Nucleus accumbens (tissue), 56 donors: ENCODE measurements at places on chromosomes 1 and 21.

GRCh38 chr1:31807273-31808048 is 8.4 kb downstream of the SPOCD1 start:
- no peak for DNase-seq

GRCh38 chr21:34886240-34887104 is 162.6 kb downstream of the RUNX1 start:
- no peak for DNase-seq

DNA sequence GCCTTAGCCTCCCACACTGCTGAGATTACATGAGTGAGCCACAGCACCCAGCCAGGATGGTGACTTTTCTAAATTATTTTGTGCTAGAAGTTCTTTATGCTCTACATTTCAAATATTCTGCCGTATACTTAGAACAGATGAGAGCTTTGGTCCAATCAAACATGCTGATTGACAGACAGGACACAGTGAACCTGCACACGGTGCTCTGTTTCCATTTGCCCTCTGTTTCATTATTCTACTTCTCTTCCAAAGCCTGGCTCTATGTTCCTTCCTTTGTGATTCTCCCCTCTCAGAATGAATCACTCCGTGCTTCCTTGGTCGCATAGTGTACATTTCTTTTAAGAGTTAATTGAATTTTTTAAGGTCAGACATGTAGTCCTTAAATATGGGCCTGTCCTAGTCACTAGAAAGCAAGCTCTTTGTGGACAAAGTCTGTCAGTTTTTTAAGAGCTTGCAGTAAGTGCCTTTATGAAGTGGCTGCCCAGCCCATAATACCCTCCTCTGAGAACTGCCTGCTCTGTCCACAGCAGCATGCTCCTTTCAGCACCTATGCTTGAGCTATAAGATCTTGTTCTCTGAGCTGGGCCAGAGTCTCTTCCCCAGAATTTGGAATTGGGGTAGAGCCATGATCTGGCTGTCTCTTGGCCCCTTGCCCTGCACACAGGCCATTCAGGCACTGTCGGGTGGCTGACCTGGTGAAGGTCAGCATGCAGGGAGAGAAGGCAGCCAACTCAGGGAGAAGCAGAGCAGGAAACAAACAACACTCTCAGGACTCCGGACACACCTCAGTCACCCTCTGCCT is 66.8 kb upstream of the SLC44A3 start:
- no peak for DNase-seq

- no peak for DNase-seq
These were observed 83.9 kb upstream of the ARTN start for GRCh38 chr1:43849670-43850069.

- DNase-seq = no peak
These were observed 20.7 kb upstream of the GNG4 start for GRCh38 chr1:235670157-235670776.

DNA sequence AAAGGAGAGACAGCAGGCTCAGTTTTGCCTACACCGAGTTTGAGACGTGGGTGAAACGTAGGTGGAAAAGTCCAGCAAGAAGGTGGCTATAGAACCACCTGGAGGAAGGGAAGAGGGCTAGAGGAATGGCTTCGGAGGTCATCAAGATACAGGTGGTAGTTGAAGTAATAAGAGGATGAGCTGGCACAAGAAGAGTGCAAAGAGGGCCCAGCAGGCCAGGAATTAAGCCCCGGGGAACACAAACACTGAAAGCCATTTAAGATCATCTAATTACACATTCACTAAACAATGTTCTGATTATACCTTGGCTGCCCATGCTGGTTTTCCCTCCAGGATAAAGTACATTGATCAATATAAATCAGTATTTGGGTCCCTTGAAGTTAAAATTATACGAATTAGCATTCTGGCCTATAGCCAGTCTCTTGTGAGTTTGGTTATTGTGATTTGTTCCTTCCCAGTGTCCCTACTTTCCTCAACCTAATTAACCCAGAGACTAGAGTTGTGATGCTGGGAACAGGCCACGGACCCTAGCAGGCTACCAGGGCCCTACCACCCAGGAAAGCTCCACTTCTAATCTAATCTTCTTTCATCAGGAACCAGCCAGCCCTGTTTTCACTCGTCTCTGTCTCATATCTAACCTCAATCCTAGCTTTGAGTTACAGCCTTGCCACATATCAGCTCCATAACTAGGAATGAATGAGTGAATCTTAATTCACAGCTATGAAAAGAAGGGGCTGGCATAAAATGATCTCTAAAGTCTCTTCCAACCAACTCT is 26.4 kb upstream of the PPP1R15B start:
- DNase-seq = no peak

DNA sequence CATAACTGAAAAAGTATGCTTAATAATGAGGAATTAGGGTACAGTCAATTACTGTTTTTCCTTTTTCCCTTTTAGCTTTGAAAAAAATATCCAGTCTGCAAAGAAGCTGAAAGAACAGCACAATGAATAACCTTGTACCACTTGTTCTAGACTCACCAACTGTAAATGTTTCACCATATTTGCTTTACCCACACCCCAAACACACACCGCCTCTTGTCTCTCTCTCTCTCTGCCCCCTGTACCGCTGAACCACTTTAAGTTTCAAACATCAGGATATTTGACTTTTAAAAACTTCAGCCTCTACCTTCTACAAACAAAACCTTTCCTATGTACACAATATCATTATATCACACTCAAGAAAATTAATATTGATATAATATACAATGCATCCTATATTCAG is 197.1 kb downstream of the COP1 start:
- no peak for DNase-seq

DNA sequence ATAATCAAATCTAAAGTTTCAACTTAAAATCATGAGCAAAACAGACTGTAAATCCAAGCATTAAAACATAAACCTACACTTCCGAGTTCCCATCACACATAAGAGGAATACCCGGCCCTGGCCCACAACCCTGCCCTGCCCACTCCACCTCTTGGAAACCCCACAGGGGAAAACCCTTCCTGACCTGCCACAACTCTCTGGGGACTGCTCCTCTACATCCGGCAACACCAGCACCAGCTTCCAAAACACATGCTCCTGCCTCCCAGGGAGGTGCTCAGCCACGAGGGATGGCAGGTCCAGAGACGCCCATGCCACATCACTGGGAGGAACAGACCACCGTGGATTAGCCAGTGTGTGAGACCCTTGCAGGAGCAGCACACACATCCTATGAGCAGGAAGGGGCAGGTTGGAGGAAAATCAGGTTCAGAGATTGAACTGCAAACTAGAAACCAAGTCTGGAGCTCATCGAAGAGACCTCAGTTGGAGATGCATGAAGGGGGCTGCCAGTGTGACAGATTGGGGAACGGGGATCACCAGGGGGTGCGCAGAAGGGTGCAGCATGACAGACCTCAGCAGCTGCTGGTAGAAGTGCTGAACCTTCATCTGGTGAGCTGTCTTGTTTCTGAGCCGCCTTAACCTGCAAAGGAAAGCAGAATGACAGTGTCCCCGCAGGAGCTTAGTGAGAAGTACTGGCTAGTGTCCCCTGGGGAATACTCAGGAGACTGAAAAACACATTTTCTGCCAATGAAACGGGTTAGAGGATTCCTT is 25.8 kb upstream of the LSS start:
- DNase-seq = no peak

GRCh38 chr1:56190806-56191365 is 388.5 kb downstream of the PLPP3 start:
- no peak for DNase-seq

GRCh38 chr1:67148516-67149178 is 13.9 kb upstream of the C1orf141 start:
- DNase-seq = no peak

- no peak for DNase-seq
These were observed 2.0 kb downstream of the HES3 start for GRCh38 chr1:6245869-6246496.

- DNase-seq = no peak
These were observed 6.6 kb downstream of the SELP start for GRCh38 chr1:169623132-169623926.

DNA sequence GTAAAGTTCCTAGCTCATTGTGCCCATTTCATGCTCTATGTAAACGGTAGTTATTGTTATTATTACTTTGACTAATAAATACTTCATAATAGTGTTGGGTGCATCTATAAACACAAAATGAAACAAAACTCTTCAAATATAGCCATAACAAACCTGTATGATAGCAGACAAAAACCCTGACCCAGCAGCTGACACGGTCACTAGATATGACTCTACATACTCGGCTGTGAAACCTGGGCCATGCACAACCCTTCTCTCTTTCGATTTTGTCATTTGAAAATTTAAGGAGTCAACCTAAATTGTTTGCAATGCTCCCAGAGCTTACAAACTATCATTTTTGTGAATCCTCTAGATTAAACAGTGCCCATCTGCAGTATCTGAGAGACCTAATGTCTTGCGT is 8.0 kb upstream of the RGS13 start:
- no peak for DNase-seq

DNA sequence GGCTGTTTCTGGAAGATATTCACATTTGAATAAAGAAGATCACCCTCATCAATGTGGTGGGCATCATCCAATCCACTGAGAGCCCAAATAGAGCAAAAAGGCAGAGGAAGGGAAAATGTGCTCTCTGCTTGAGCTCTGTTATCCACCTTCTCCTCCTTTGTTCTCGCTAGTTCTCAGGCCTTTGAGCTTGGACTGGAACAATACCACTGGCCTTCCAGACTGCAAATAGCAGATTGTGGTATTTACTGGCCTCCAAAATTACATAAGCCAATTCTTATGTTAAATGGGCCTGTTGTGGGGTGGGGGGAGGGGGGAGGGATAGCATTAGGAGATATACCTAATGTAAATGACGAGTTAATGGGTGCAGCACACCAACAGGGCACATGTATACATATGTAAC is 219.3 kb downstream of the C1orf94 start:
- DNase-seq = no peak

- DNase-seq = no peak
These were observed 132.9 kb downstream of the SYT2 start for GRCh38 chr1:202577381-202577780.

GRCh38 chr1:50047916-50048694 is 24.4 kb upstream of the AGBL4 start:
- DNase-seq = peak; percentile 7

- DNase-seq = no peak
These were observed 8.1 kb upstream of the STMN1 start for GRCh38 chr1:25914074-25914995.

- peak; percentile 74 for DNase-seq
These were observed 46.8 kb upstream of the A3GALT2 start for GRCh38 chr1:33367485-33368405.

- DNase-seq = no peak
These were observed 11.4 kb upstream of the MNDA start for GRCh38 chr1:158819461-158820443.

- DNase-seq = no peak
These were observed 33.5 kb upstream of the MACF1 start for GRCh38 chr1:39170731-39171667.

GRCh38 chr1:11245904-11246719 is 16.2 kb downstream of the MTOR start:
- no peak for DNase-seq

DNA sequence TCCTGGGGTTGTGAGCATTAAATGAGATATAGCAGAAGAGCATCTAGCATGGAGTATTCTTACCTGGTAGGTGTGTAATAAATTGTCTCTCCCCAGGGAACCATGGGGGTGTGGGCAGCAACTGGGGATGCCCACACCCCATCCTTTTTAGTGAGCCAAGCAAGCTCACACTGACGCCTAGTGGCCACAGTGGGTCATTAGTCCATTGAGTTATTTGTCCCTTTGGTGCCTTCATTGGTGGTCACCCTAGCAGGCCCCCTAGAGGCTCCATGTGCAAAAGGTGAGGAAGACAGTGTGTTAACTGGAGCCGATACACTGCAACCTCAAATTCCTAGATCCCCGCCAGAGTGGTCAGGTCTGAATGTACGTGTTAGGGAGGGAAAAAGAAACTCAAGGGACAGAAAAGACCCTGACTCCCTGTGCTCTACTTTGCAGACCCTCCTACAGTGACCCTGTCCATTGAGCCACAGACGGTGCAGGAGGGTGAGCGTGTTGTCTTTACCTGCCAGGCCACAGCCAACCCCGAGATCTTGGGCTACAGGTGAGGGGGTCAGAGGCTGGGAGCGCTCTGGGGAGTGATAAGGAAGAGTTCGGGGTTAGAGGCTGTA is 93.3 kb upstream of the CD1D start:
- DNase-seq = no peak

DNA sequence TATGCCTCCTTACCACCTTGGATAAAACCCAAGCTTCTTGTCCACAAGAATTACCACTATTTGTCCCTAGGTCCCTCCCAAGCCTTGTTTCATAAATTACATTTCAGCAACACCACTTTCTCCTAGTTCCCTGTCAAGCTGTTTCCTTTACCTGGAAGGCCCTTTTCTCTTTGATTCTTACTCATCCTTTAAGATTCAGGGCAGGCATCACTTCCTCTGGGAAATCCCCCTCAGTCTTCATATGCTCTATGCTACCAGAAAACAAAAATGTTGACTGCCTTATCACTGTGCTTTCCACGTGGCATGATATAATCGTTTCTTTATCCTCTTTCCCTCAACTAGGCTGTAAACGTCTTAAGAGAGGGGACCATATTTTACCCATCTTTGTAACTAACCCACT is 102.7 kb downstream of the LYST start:
- no peak for DNase-seq

GRCh38 chr1:20485527-20486456 is at the start of gene CAMK2N1:
Gene CAMK2N1 (minus strand): TSS chr1:20486210. CDS start chr1:20485379, 831 bp downstream.
- peak; percentile 81 for DNase-seq

DNA sequence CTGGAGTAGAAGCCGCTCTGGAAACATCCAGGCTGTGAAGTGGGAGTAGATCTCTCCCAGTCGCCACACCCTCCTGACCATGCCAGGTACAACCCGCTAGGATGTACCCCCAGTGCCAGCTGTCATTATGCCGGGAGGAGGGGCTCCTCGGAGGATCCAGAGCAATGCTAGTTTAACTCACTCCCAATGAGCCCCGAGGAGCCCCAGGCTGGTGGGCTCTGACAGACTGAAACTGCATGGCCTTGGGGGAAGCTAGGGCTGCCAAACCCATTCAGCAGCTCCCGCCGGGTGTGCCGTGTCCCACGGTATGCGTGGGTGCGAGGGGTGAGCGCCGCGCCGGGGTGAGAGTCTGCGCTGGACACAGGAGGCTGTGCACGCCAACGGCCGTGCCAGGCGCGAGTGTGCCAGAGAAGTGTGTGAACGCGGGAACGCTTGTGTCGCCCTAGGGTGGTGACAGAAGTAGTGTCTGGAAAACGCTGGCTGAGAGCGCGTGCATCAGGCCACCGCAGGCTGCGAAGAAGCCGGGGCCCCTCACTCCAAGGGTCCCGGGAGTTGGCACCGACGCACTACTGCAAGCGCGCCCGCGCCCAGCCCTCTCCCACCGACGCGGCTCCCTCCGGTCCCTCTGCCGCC is 177.1 kb upstream of the EDN2 start:
- DNase-seq = peak; percentile 26

DNA sequence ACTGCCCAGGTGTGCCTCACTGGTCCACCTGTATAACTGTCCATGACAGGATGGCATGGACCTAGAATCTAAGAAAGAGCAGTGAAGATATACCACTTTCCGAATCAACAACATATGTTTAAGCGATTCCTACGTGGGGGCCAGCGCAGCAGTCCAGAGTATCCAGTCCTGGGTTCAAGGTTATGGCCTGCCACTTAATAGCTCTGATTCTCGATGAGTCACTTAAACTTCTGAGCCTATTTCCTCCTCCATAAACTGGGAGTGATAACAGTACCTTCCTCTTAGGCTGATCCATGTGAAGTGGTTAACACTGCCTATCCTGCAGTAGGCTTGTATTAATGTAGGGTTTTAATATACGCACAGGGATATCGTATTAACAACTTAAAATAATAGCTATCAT is 2.8 kb downstream of the STPG1 start:
- DNase-seq = no peak

- DNase-seq = no peak
These were observed 807 bp downstream of the CEP85 start for GRCh38 chr1:26234644-26235370.
